ENCODE measurements at places on chromosomes 4 and X. TPM values are rescaled to one million over a fixed set of nuclear protein-coding genes. Genes with fewer than 3 reads are reported as not detected.

Gene INPP4B
- 3.4 TPM for total RNA-seq

Gene RHOXF2B
- total RNA-seq: not detected

Gene MAP9
- 33.2 TPM for total RNA-seq

Gene TLR2
- total RNA-seq: 4.8 TPM

Gene TFE3
- 39.7 TPM for total RNA-seq

Gene TEX13C
- not detected for total RNA-seq

Gene DDIT4L
- total RNA-seq: 2.6 TPM

Gene FBXL5
- 66.9 TPM for total RNA-seq

Gene CFAP99
- not detected for total RNA-seq

Gene GAGE13
- total RNA-seq: not detected

Gene ZNF157
- total RNA-seq: 2.0 TPM

Gene AREG
- total RNA-seq: 2.2 TPM

Gene MBTPS2
- total RNA-seq: 14.4 TPM

Gene CNGA1
- 1.00 TPM for total RNA-seq

Gene NUDT11
- 17.9 TPM for total RNA-seq

Gene BTC
- total RNA-seq: 0.46 TPM

Gene GAGE12E
- not detected for total RNA-seq

Gene MAGEC2
- total RNA-seq: not detected

Gene CXorf51A
- not detected for total RNA-seq

Gene AP1AR
- 17.0 TPM for total RNA-seq

Gene C1QTNF7
- total RNA-seq: not detected

Gene ZCCHC12
- total RNA-seq: 3.2 TPM

Gene MAGEB2
- total RNA-seq: not detected

Gene SOWAHD
- 0.69 TPM for total RNA-seq

Gene CPLX1
- total RNA-seq: 1.4 TPM

Gene PCDH10
- 0.53 TPM for total RNA-seq

Gene ADGRL3
- 5.6 TPM for total RNA-seq

Gene HSD17B13
- 0.31 TPM for total RNA-seq

Gene RIPPLY1
- total RNA-seq: not detected

Gene ZCCHC18
- total RNA-seq: 5.1 TPM

Gene TRAM1L1
- total RNA-seq: 4.3 TPM

Gene GK2
- not detected for total RNA-seq

Gene IL13RA2
- not detected for total RNA-seq

Gene TRPC3
- total RNA-seq: 0.84 TPM

Gene RXFP1
- not detected for total RNA-seq

Gene ZNF732
- total RNA-seq: 2.2 TPM

Gene RHOXF1
- total RNA-seq: 1.4 TPM

Gene NFXL1
- 39.6 TPM for total RNA-seq

Gene GLOD5
- total RNA-seq: not detected

Gene PFKFB1
- 0.77 TPM for total RNA-seq

Gene TMPRSS11B
- total RNA-seq: not detected

Gene APEX2
- total RNA-seq: 18.5 TPM

Gene TLR3
- not detected for total RNA-seq

Gene FHIP1A
- 26.9 TPM for total RNA-seq

Gene VCX3A
- 0.51 TPM for total RNA-seq

Gene NAT8L
- total RNA-seq: 20.7 TPM

Gene EREG
- not detected for total RNA-seq

Gene WFS1
- total RNA-seq: 37.9 TPM

Gene EIF1AX
- total RNA-seq: 90.6 TPM

Gene LONRF3
- 1.5 TPM for total RNA-seq

Gene UGT2B15
- total RNA-seq: 0.57 TPM

Gene RBPJ
- total RNA-seq: 162 TPM

Gene NR0B1
- 0.86 TPM for total RNA-seq

Gene AP1S2
- 82.6 TPM for total RNA-seq

Gene CSN2
- total RNA-seq: not detected

Gene PCDH19
- total RNA-seq: 33.3 TPM
